Naive thymus-derived CD8-positive, alpha-beta T cell (primary cell): ENCODE measurements at places on chromosomes 2 and 18.

DNA sequence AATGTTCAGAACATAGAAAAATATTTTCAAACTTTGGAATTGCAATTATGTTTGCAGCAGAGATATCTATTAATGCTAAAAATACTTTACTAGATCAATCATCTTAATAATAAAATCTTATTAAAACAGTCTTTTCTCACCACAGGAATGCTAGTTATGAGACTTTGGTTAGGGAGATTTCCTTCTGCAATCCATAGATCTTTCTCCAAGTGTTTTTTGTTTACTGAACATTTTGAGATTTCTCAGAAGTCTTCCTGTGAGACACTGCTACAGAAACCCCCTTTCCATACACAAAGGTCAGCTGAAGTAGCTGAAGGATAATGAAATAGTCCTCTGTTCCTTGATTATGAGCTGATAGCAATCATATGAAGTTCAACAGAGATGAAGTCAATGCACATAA is 59.4 kb upstream of the RAPH1 start:
- no peak for DNase-seq

DNA sequence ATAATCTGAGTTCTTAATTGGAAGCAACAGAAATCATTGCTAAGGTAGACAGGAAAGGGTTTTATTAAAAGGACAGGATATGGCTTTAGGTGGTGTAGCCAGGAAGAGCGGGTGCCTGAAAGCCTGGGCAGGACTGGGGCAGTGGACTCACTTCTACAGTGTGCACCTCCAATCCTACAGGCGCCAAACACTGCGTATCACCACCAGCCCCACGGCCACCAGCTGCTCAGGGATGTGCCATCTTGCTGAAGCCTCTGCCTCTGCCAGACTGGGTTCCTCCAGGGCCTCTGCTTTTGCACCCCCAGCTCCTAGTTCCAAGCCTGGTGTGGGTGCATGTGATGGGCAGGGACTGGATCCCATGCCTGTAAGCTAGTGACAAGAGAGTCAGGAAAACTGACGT is 29.7 kb upstream of the DPYSL5 start:
- no peak for DNase-seq

GRCh38 chr2:457262-457661 is 169.4 kb upstream of the ALKAL2 start:
- DNase-seq: no peak

GRCh38 chr18:50356036-50356945 is 18.6 kb upstream of the SKA1 start:
- no peak for DNase-seq

- no peak for DNase-seq
Measured at GRCh38 chr18:51915176-51915575, 424.8 kb upstream of the DCC start.

- no peak for DNase-seq
Measured at GRCh38 chr2:202378001-202378400, 1.9 kb downstream of the BMPR2 start.

GRCh38 chr2:105431367-105432043 is 32.7 kb upstream of the FHL2 start:
- DNase-seq: no peak

DNA sequence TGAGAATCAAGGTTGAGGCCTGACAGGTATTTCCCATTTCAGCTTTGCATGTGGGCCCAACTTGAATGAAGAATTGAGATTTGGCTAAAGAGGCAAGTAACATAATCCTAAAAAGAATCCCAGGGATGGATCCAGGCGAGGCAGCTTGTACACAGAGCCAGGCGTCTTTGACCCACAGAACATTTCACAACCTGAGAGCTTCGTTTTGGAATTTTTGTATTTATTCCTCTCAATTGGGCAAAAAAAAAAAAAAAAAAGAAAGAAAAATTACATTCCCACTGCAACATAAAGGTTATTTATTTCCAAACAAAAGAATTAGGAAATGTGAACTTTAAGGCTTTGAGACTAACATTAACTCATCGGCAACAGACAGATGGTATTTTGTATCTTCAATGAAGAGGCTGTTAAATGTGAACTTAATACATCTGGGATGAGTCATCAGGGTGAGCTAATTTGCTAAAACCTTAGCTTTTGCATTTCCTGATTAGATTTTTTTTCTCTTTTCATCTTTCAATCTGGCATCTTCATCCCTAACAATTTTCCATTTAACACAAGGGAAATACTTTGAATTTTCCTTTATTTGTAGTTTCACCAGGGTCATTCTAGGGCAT is 478.5 kb upstream of the TNP1 start:
- DNase-seq: no peak

DNA sequence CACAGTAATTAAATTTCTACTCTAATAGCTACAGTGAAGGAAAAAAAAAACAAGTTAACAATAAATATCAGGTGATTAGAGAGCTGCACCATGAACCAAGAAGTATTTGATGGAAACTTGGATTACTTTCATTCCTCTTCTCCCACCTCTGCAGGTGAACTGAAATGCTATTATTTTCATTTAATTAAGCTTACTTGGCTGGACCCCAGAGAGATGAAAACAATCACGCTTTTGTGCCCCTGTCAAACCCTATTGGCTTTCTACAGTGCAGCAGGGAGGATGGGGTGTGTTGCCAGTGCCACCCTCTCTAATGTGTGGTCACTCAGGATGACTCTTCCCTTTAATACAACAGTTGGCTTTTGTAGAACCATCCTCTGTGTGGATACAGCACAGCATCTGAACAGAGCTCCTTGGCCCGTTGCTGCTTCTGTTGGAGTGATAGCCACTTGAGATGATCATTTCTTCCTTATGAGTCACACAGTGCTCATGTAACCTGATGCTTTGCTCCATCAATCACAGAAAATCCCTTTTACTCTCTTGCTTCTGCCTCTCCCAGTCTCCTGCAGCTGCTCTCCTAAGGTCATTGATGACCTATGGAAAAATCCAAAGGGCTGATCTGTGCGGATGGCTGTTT is 5.5 kb upstream of the ARL4C start:
- no peak for DNase-seq

DNA sequence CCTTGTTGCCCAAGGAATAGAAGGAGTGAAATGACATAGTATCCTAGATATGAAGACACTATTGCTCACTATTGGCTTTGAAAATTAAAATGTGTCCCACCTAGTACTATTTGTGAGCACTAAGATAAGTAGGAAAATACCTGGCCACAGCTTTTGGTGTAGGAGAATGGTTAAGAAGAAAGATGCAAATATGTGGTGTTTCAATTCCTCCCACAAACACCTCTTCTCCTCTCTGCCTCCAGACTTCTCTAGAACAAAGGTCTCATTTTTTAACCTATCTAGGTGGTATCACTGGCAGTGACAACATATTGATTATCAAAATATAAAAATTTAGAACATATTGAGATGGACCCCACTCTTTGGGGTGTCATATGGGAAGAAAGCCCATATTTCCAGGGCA is 929.9 kb upstream of the FANCL start:
- no peak for DNase-seq

DNA sequence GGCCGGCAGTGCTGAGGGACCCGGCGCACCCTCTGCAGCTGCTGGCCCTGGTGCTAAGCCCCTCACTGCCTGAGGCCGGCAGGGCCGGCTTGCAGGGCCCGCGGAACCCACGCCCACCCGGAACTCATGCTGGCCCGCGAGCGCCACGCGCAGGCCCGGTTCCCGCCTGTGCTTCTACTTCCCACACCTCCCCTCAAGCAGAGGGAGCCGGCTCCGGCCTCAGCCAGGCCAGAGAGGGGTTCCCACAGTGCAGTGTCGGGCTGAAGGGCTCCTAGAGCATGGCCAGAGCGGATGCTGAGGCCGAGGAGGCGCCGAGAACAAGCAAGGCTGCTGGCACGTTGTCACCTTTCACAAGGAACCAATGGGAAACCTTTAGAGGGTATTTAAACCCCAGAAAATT is 36.8 kb upstream of the ZNF532 start:
- DNase-seq: no peak

GRCh38 chr2:214856137-214856536 is 46.7 kb upstream of the BARD1 start:
- no peak for DNase-seq

DNA sequence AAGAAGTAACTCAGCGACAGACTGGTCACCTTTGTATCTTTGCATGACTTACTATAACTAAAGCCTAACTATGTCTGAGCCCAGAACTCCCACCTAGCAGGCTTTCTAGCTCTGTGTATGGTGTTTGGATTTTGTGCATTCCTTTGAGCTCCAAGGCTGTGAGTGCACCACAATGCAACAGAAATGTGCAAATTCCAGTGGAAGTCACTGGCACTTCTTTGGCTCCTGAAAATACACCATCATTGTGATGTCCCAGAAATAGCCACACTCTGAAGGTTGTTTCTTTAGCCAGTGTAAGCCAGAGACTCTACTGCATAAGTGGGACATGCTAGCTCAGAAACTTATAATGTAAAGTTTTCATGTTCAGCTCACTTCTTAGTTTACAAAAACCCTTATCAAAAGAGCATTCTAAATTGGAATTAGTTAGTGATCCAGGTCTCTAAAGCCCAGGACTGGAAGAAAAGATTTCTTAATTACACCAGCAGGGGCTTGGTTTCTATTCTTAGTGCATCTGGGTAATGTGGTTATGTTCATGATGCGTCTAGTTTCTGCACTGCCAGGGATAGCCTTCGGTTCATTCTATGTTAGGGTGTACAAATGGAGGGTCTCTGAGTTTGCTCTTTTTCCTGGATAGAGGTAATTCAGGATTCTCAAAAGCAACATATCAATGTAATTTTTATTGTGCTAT is 1239.5 kb upstream of the ZEB2 start:
- DNase-seq: no peak

DNA sequence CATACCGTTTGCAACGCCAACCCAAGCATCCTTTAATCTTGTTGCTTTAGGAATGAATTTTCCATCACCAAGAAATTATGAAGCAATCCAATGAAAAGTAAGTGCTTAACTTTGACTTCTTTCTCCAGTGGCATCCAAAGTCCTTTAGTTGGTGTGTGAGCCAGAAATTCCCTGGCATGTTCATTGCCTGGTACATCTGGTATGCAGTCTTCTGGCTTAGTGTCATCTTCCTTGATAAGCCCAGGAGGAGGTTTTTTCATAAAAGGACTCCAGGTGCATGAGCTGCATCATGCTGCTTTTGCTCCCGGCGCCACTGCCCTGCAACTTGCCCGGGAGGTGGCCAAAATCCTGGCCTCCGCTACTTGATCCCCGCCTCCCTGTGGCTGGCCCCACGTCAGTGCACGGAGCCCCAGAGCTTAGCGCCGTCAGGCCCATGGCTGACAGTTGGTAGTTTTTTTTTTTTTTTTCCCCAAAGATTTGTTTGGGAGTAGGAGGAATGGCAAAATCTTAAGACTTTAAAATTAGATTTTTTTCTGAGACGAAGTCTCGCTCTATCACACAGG is 58.7 kb downstream of the PUM2 start:
- no peak for DNase-seq

DNA sequence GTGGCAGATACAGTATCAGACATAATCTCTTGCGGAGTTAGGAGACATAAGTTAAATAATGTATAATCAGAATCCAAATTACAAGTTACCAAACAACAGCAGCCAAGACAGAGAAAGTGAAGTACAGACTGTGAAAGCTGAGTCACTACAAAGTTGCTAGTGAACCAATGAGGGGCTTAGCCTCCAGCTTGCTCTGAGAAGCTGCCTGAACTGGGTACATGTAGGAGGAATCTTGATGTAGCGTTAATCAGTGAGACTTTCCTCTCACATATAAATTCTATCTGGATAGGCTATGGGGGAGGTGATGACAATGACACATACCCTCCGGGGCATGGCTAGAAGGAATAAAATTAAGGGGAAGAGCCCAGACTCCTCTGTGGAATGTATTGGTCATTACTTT is 1234.3 kb upstream of the DDX18 start:
- DNase-seq: no peak

DNA sequence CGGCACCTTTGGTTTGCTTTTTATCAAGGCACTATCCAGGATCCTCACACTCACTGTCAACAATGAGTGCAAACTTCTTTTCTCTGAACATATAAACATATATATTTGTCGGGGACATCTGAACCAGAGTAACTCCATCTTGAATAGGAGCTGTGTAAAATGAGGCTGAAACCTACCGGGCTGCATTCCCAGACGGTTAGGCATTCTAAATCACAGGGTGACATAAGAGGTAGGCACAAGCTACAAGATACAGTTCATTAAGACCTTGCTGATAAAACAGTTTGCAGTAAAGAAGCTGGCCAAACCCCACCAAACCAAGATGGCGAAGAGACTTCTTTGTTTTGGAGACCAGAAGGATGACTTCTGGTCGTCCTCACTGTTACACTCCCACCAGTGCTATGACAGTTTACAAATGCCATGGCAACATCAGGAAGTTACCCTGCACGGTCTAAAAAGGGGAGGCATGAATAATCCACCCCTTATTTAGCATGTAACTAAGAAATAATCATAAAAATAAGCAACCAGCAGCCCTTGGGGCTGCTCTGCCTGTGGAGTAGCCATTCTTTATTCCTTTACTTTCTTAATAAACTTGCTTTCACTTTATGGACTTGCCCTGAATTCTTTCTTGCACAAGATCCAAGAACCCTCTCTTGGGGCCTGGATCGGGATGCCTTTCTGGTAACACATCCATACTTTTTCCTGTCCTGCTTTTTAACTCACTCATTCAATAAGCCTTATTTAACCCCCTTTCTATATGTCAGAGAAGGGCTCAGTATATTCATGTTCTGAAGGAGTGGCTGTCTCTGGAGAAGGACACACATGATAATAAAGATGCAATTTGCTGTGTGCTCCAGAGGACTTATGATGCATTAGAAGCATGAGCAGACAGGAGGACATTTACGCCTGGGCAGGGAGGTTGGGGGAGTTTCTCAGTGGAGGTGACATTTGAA is 65.4 kb downstream of the TACR1 start:
- no peak for DNase-seq

DNA sequence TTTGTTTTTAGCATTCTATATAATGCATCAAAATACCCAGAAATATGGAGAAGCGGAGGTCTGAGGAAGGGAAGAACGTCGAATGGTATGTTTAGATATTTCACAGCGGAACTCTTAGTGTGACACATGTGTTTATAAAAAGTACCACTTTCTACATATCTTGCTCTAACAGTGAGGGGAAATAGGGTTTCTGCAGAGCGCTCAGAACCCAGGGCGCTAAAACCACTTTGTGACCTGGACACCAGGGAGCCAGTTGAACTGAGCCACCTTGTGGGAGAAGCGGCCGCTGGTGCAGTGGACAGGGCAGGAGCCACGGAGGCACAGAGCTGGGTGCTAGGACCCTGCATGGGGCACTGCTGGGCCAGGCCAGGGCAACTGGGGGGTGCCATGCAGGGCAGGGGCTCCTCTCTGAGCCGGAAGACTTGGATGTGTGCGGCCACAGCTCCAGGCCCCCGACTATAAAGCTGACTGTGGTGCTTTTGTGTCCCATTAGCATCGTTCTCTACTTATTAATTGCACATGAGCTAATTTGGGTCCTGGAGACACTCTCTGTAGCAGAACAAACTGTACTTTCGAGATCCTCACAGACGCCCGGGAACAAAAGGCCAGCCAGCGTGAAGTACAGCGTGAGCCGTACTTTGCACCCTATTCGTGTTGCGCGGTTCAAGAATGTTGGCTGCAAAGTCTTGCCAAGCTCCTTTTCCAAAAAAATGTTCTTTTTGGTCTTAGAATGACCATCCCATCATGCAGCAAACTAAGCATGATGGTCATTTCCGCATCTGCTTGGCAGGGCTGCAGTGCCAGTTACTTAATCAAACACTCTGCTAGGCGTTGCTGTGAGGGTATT is 151.9 kb upstream of the ALKAL2 start:
- no peak for DNase-seq
